ENCODE measurements at places on chromosomes 16 and 17.

GRCh38 chr17:13806092-13806491, 204.4 kb upstream of the HS3ST3A1 start:
- DNase-seq: no peak

DNA sequence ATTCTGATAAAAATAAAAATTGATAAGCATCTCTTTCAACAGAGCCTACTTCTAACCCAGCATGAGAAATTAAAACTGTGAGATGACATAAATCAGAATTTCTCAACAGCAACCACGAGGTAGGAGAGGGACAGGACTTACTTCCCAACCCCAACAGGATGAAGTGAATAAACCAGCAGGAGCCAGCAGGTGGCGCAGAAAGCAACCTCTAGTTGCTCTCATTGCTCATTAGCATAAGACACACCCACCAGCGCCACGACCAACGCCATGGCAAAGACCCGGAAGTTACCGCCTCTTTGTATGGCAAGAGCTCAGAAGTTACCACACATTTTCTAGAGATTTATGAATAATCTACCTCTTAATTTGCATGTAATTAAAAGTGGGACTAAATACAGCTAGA, 189.4 kb upstream of the CDH8 start:
- no peak for DNase-seq

DNA sequence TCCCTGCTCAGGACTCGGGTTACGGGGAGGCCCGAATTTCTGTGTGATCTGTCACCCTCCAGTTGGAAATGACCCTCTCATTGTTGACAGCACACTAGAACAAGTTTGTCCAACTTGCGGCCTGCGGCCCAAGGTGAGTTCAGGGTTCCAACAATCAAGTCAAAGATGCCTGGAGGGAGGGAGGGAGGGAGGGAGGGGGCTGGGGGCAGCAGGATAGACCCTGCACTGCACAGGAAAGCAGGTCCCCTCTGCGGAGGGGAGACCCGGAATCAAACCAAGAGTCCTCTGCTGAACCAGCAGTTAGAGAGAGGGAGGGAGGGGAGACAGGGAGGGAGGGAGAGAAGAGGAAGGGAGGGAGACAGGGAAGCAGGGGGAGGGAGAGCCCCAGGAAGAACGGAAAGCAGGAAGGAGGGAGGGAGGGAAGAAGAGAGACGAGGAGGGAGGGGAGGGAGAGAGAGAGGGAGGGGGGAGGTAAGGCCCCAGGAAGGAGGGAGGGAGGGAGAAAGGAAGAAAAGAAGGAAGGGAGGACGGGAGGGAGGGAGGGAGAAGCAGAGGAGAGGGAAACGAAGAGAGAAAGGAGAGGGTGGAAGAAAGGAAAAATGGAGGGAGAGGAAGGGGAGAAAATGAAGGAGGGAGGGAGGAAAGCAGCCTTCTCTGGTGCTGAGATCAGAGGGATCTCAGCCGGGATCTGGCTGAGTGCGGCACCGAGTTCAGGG, 96.7 kb upstream of the CDH5 start:
- no peak for DNase-seq

DNA sequence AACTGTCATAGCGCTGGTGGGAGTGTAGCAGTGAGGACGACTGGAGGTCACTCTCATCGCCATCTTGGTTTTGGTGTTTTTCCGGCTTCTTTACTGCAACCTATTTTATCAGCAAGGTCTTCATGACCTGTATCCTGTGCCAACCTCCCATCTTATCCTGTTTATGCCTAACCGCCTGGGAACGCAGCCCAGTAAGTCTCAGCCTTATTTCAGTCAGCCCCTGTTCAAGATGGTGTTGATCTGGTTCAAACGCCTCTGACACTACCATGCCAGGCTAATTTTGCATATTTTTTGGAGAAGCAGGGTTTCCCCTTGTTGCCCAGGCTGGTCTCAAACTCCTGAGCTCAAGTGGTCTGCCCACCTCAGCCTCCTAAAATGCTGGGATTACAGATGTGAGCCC, 179.8 kb upstream of the HSBP1 start:
- DNase-seq: no peak

- DNase-seq: no peak
These were observed 50.1 kb upstream of the TRAP1 start for GRCh38 chr16:3767333-3767986.

DNA sequence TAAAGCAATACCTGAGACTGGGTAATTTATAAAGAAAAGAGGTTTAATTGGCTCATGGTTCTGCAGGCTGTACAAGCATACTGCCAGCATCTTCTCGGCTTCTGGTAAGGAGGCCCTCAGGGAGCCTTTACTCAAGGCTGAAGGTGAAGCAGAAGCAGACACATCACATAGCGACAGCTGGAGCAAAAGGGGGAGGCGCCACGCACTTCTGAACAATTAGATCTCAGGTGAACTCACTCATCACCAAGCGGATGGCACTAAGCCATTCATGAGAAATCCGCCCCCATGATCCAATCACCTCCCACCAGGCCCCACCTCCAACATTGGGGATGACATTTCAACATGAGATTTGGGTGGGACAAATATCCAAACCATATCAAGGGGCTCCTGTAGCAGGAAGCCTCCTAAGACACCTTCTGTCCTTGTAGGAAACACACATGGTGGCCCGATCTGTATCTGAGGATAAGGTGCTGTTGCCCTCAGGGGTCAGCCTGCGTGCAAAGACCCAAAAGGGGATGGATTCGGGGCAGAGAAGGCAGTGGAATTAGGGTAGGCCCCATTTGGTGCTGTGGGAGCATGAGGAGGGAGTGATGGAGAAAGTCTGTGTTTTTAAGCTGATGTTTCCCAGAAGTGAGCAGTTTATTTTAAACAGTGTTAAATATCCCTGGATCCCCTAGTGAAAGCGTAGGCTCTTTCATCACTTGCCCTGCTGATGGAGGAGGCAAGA, 23.0 kb downstream of the IL21R start:
- DNase-seq: peak; percentile 4

- DNase-seq: no peak
These were observed 34.5 kb downstream of the TUBD1 start for GRCh38 chr17:59858167-59858816.

DNA sequence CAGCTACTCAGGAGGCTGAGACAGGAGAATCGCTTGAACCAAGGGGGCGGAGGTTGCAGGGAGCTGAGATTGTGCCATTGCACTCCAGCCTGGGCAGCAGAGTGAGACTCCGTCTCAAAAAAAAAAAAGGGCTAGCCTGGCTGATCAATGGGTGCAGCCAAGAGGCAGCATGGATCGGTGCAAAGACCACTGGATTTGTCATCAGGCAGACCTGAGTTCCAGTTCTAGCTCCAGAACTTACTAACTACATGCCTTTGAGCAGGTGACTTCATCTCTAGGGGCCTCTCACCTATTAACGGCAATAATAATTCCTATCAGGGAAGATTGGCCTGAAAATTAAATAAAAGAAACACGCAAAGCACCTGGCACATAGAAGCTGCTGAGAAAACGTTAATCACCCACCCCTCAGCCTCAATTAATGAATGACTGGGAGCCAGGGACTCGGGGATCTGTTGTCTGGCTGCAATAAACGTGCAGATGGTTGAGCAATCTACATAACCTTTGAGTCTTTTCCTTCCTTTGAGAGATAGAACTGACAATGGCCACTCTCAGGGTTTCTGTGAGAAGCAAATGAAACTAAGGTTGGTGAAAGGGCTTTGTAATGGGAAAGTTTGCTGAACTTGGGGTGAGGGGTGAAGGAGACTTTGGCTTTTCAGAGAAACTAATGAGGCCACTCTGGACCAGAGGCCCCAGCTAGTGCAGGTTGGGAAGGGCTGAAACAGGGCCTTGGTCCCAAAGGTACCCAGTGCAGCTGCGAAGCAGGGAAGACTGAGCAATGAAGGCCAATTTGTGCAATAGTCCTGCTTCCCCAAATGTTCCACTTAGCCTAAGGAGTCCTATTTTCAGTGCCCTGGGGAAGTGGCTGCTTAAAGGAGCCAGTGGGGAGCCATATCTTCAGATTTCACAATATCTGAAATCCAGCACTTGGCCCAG, 7.6 kb downstream of the SEZ6L2 start:
- no peak for DNase-seq

DNA sequence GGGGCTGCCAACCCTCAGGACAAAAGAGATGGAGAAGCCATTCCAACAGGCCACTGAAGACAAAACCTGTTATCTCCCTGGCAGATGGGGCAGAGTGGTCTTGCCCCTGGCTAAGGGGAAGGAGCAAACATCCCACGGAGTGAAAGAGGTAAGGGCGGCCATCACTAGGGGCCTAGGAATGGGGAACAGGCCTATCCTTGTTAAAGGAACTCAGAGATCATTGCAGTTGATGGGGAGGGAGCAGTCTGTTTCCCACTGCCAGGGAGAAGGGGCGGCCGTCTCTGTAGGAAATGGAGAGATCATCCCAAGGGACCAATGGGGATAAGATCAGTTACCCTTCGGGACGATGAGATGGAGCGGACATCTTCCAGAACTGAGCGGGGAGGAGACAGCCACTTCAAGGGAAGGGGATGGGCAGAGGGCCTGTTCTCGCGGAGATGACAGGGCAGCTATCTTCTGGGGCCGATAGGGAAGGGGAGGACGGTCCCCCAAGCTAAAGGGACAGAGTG, 581 bp upstream of the TMEM208 start:
- no peak for DNase-seq

DNA sequence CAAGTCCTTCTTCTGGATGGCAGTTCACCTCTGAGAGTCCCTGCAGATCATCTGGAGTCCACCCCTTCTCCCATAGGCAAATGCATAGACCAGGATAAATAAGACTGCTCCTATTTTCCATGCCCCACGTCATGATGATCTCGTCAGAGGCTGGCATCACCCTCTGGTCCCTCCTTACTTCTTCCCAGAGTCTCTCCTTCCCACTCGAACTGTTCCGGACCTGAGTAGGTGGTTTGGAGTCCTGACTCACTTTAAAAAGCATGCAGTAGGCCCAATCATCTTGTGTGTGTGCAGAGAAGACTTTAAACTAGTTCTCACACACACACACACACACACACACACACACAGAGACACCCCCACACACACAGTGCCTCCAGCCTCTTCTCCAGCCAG, 72.0 kb downstream of the SOX9 start:
- no peak for DNase-seq

GRCh38 chr16:1689853-1690252, 11.8 kb downstream of the JPT2 start:
- DNase-seq: no peak

DNA sequence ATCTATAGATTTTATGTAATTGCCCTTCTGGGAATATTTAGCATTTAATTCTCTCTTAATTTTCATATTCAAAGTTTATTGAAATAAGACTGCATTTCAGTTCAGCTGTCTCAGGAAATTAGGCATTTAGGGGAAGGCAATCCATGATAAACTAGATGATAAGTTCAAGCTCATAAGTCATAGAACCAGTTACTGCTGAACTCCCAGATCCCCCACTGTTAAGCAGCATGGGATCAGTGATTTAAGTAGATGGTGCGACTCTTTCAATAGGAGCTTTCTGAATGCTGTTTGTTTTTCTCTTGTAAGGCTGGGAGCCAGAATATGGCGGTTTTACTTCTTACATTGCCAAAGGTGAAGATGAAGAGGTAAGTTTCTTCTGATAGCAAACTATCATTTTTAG, 23.8 kb downstream of the OGFOD1 start:
- no peak for DNase-seq

DNA sequence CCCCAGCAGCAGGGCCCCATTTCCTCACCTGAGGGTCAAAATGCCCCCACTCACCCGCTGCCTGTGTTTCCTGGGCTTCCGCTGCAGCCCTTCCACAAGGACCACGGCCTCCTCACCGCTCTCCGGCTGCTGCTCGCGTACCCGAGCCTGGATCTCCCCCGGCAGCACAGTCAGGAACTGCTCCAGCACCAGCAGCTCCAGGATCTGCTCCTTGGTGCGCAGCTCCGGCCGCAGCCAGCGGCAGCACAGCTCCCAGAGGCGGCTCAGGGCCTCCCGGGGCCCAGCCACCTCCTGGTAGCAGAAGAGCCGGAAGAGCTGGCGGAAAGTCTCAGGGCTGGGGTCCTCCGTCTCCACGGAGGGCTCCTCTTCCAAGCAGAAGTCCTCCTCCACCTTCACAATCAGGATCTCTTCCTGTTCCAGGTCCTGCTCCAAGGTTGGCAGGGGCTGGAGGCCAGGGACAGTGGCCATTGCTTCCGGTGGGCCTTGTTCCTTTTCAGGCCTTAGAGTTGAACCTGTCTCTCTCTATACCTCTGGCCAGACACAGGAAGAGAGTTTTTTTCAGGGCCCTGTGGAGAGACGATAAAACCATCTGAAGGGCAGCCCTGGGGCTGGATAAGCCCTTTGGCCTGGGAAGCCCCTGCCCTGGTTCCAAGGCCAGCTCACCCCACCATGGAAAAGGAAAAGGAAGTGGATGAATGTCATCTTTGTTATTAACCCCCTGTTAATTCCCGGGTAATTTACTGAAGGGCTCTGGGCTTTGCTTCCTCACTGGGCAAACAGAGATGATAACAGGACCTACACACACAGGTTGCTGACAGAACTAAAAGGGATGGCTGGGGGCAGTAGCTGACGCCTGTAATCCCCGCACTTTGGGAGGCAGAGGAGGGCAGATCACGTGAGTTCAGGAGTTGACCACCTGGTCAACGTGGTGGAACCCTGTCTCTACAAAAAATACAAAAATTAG, 1.2 kb downstream of the ZNF500 start:
- no peak for DNase-seq

GRCh38 chr17:58661499-58661898, 30.3 kb downstream of the TEX14 start:
- DNase-seq: no peak

DNA sequence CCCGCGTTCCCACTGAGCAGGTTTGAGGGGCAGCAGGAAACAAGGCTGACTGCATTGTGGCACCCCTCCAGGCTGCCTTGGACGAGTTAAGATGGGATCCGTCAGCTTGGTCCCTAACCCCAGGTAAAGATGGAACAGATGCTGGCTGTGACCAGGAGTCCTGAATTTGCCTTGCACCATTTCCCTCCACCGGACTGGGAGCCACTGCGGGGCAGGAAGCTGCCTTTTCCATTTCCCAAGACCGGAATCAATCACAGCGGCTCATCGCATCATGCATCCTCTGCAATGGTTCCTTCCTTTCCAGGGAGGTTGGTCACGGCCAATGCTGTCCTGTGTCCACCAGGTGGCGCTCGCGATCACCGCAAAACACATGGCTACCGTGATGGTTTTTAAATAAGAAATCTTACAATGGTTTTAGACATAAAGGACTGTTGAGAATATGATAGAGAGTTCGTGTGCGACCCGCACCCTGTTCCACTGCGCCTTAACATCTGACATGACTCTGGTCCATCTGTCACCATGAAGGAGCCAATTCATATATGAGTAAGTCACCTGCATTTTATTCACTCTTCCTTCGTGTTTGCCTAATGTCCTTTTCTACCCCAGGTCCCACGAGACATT, 6.8 kb upstream of the MEAK7 start:
- peak; percentile 74 for DNase-seq

Measured in activated CD4-positive, alpha-beta T cell treated with anti-CD3 and anti-CD28 coated beads for 1 hour (primary cell).